Sigmoid colon (tissue), 7 donors: ENCODE measurements at places on chromosomes 6 and 20. TPM values are rescaled to one million over a fixed set of nuclear protein-coding genes. Genes with fewer than 3 reads are reported as not detected.
A peak's percentile ranks its signal among the peaks of the same experiment; 100 is the strongest.

- no peaks in the 10 kb centered on the region for H3K27me3 ChIP-seq
- H3K4me3 ChIP-seq, result no peak overlapping the region
- DNase-seq, result no peak
- no peak overlapping the region for H3K27ac ChIP-seq
- no peaks in the 10 kb centered on the region for H3K4me1 ChIP-seq
- no peaks in the 10 kb centered on the region for H3K36me3 ChIP-seq
Observed at GRCh38 chr6:12384357-12384912, 94.3 kb downstream of the EDN1 start.

GRCh38 chr6:112622036-112622435 lies 274.9 kb downstream of the RFPL4B start:
- no peak overlapping the region for H3K4me3 ChIP-seq
- H3K4me1 ChIP-seq, result no peaks in the 10 kb centered on the region
- no peaks in the 10 kb centered on the region for H3K27me3 ChIP-seq
- no peak overlapping the region for H3K27ac ChIP-seq

DNA sequence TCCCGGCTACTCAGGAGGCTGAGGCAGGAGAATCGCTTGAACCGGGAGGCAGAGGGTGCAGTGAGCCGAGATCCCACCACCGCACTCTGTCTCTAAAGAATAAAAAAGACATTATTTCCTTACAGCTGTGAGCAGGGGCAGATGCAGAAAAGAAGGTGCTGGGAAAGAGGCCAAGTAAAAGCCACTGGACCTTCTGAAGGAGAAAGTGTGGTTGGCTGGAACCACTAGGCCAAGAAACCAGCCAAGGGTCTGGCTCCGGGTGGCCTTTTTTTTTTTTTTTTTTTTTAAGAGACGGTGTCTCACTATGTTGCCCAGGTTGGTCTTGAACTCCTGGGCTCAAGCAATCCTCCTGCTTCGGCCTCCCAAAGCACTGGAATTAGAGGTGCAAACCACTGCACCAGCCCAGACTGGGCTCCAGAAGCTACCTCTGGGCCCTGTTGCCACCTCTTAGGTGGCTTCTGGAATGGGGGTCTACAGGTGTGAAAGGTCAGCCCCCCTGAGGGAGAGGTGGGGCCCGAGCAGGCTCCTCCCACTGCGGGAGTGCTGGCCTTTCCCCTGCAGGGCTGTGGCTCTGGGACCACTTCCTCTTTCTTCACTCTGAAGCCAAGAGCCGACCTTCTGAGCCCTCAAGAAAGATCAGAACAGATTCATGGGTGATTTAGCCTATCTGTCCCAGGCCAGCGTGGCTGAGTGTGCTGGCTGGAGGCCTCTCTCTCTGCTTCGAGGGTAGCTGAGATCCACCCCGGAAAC lies at the start of gene FGD2:
Gene FGD2, plus strand, starts transcription at position 595 of the 750 bp plus-strand sequence. CDS start 163 bp downstream, outside the sequence.
- H3K27ac ChIP-seq, result peak within 1 kb of the TSS; percentile 26
- H3K27me3 ChIP-seq, result no peaks in the 10 kb centered on the region
- no peak for DNase-seq
- no peaks in the 10 kb centered on the region for H3K4me1 ChIP-seq
- H3K36me3 ChIP-seq, result no peaks in the 10 kb centered on the region

DNA sequence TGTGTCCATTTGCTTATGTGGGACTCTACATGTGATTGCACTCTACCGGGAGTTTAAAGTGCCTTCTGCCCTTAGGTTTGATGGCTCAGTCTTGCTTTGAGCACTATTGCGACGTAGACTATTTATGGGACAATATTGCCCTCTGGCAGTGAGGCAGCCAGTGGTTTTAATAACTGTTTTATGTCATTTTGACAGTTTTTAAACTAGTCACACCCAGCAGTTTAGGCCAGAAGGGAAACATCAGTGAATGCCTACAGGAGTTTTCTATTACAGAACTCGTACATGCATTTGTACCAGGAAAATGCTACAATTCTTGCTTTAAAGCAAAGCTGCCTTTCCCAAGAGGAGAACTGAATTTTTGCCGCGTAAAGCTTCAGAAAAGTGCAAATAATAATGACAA lies 813.7 kb downstream of the KIF16B start:
- H3K4me3 ChIP-seq, result no peak overlapping the region
- no peak overlapping the region for H3K27ac ChIP-seq

DNA sequence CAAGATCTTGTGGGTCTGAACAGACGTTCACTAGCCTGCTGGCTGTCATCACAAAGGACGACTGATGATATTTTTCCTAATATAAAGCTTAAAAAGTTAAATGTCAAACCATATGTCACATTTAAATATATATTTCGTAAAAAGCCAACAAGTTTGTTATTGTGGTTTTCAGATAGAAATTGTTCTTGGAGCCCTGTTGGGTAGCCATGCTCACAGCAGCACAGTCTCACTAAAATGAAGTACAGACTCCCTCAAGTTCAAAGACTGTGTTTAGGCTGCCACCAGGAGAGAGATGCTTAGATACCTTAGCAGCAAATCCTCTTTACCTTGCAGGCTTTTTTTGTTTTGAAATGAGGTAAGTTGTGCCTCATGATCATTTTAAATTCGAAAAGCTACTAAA lies 17.8 kb downstream of the EEF1E1 start:
- no peak overlapping the region for H3K4me3 ChIP-seq
- DNase-seq, result no peak
- peaks cover 28% of the 10 kb centered on the region for H3K36me3 ChIP-seq
- no peak overlapping the region for H3K27ac ChIP-seq

GRCh38 chr20:24678351-24679106 lies 209.1 kb downstream of the SYNDIG1 start:
- H3K27ac ChIP-seq, result no peak overlapping the region
- peaks cover 2% of the 10 kb centered on the region for H3K4me1 ChIP-seq
- no peaks in the 10 kb centered on the region for H3K27me3 ChIP-seq
- H3K36me3 ChIP-seq, result no peaks in the 10 kb centered on the region
- H3K4me3 ChIP-seq, result no peak overlapping the region
- DNase-seq, result peak; percentile 34

GRCh38 chr20:19750907-19751636 lies 7.0 kb upstream of the RIN2 start:
- no peak for DNase-seq
- H3K4me1 ChIP-seq, result peaks cover 5% of the 10 kb centered on the region
- no peaks in the 10 kb centered on the region for H3K36me3 ChIP-seq
- H3K4me3 ChIP-seq, result no peak overlapping the region
- H3K27ac ChIP-seq, result no peak overlapping the region
- no peaks in the 10 kb centered on the region for H3K27me3 ChIP-seq

TRIM15 gene
- 0.28 TPM for total RNA-seq

BPIFB1 gene
- not detected for total RNA-seq

ERVFRD-1 gene
- not detected for total RNA-seq
